Fibroblast of skin of scalp (primary cell): ENCODE measurements at places on chromosomes 1 and 21.

- no peak for DNase-seq
Observed at GRCh38 chr1:21622466-21623315, 46.5 kb downstream of the RAP1GAP start.

- DNase-seq = no peak
Observed at GRCh38 chr1:114386129-114387009, 124.6 kb downstream of the TRIM33 start.

DNA sequence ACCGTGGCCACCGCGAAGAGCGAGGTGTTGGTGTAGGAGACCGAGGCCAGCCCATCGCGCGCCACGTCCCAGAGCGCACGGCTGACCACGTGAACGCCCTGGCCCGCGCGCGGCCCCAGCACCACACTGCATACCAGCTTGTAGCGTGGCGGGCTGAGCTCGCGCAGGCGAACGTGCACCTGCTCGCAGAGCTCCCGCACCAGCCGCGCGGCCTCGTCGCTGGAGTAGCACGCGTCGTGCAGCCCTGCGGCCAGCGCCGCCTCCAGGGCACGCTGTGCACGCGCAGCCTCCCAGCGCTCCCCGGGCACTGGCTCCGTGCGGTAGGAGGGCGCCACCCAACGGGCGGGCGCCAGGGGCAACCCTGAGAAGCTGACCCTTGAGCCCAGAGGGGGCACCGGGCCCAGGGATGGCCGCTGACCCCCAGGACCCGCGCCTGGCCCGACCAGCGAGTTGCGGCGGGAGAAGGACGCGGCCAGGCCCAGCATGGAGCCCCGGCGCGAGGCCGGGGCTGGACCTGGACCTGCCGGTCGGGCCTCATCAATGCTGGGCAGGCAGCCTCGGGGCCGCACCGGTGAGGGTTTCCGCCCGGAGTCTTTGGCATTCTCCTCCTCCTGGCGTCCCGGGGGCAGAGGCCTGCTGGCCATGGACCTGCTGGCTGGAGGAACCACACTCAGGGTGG is 987 bp downstream of the DYNLT4 start:
- no peak for DNase-seq

- no peak for DNase-seq
Observed at GRCh38 chr1:156390469-156391365, 21.7 kb downstream of the RHBG start.

DNA sequence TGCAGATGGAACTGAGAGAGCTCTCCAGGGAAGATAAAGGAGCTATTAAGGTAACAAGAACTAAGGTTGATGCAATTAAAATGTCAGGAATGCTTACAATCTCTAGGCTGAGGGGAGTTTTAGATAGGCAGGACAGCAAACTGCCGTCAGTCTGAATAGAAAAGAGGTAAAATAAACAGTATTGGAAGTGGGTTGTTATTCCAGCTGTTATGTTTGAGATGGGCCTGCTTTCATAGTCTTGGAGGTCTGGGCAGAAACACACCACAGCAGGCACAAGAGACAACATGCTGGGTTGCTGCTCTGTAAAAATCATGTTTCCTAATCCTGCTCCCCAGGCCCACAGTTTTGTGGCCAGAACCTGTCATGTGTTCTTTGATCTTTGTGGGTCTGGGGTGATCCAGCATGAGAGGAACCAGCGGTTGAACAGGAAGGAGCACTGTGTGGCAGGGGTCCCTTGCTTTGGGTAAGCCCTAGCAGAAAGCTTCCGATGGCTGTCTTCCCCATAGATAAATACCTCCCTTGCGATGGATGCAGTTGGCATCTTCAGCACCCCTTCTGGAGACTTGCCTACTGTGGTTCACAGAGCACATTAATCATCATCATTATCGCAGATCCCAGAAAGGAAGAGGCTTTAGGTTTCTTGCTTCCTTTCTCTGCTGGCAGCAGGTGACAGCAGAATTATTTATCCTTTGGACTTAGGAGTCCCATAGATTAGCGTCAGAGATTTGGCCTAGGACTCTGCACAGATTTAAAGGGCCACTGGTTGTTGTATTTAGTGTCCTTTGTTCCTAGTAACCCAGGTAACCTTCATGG is 97.1 kb downstream of the AK5 start:
- DNase-seq = peak; percentile 33

- DNase-seq = no peak
Observed at GRCh38 chr21:44929799-44930542, 9.3 kb upstream of the ITGB2 start.

DNA sequence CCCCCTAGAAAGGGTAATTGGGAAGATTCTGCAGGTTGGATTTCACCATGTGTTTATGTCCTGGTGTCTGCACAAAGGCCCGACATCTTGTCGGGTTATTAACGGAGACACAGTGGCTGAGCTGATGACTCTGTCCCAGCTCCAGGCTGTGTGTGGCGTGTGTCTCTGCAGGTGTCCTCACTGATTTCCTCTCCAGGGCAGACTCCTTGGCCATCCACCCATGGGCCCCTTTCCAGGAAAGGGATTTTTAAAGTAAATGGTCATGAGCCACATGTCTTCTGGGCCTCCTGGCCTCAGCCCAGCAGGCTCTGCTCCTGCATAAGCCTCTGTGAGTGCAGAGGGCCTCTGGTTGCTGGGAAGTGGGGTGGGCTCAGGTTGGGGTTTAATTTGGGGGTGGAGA is 418.7 kb upstream of the VAMP3 start:
- DNase-seq = no peak
